NCI-H774 (cell line): ENCODE measurements at places on chromosomes 1 and 21.

DNA sequence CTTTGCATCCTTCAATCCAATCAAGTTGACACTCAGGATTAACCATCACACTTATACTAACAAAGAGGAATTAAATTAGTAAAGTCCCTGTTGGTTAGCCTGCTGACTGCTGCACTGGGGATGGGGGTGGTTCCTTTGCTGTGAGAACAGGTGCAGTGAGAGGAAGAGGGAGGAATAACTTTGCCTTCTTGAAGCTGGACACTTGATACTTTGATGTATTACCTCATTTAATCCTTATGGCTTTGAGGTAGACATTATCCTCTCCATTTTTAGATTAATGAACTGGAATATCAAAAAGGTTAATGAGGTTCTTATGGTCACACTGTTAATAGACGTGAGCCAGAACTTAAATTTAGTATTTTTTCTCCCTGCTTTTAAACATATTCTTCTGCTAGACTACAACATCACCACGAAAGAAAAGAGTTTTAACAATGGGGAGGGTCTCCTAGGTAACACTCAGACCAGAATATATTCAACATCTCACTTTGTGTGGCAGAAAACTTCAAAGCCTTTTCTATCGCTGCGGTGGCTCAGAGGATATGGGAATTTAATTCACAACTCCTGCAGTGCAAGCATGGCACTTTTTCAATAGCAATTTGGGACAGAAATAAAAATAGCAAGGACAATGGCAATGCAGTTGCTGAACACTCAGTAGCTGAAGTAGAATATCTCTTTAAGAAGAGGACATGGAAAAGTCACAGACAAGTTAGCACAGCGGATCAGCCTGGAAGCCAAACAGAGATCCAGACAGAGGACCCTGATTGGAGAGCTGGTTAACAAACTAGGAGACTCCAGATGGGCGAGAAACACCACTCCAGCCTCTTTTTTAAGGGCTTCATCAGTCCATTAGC lies 68.8 kb upstream of the DNAH14 start:
- DNase-seq = no peak

DNA sequence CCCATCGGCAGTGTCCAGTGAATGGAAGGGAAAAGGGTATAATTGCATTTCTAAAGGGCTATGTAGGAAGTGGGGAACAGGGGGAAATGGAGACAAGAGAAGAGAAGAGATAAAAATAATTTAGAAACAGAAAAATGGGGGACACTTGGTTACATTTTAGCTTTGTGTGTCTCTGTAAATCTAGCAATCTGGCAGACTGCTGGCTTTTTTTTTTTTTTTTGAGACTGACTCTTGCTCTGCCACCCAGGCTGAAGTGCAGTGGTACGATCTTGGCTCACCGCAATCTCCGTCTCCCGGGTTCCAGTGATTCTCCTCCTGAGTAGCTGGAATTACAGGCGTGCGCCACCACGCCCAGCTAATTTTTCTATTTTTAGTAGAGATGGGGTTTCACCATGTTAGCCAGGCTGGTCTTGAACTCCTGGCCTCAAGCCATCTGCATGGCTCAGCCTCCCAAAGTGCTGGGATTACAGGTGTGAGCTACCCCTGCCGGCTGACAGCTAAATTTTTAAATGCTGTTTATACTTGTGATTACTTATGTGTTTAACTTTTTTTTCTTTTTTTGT lies 53.4 kb downstream of the AGPAT3 start:
- DNase-seq = no peak

- no peak for DNase-seq
These were observed 259.3 kb upstream of the SGIP1 start for GRCh38 chr1:66274634-66275033.

GRCh38 chr1:114043054-114043453 lies 63.8 kb downstream of the OLFML3 start:
- DNase-seq = no peak

GRCh38 chr1:230867903-230868735 lies at the start of gene C1orf198:
Gene C1orf198, minus strand, starts transcription at chr1:230868521. Its CDS starts 9 bp downstream, at chr1:230868512.
- DNase-seq = peak; percentile 79

DNA sequence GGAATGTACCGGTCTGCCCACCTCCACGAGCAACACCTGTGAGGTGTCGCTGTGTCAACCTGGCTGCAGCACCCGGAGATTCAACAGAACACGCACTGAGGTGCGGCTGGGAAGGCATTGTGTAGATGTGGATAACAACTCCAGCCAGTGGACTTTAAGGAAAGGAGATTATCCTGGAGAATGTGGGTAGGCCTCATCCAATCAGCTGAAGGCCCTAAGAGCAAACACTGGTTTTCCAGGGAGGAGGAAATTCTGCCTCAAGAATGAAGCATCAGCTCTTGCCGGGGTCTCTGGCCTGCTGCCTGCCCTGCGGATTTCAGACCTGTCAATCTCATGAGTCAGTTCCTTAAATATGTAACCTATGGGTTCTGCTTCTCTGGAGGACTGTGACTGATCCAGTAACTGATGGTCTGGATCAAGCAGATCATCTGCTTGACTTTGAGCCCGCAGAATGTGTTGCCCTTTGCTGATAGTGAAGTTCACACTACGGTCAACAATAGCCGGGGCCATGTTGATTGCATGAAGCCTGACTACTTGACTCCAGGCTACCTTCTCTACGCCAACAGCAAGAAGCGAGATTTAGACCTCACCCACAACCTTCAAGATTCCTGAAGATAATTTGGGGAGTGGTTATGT lies 15.9 kb upstream of the PRDM15 start:
- DNase-seq = no peak

DNA sequence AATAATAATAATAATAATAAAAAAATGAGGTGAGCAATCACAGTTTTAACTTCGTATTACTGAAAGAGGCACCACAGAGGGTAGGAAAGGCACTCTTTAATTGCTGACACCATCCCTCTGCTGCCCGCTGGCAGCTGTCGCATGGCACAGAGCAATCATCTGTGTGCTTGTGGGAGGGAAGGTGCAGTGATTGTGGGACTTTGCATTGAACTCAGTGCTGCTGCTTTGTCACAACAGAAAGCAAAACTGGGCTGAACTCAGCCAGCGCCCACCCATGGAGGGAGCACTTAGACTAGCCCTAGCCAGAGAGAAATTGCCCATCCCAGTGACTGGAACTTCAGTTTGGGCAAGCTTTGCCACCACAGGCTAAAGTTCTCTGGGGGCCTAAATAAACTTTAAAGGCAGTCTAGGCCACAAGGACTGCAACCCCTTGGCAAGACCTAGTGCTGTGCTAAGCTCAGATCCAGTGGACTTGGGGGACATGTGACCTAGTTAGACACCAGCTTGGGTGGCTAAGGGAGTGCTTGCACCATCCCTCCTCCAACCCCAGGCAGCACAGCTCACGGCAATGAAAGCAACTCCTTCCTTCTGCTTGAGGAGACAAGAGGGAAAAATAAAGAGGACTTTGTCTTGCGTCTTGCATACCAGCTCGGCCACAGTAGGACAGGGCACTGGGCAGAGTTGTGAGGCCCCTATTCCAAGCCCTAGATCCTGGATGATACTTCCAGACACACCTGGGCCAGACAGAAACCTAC lies 59.3 kb downstream of the WDR4 start:
- no peak for DNase-seq
